ENCODE measurements at places on chromosomes 5 and 9. TPM values are rescaled to one million over a fixed set of nuclear protein-coding genes. Genes with fewer than 3 reads are reported as not detected.

DNA sequence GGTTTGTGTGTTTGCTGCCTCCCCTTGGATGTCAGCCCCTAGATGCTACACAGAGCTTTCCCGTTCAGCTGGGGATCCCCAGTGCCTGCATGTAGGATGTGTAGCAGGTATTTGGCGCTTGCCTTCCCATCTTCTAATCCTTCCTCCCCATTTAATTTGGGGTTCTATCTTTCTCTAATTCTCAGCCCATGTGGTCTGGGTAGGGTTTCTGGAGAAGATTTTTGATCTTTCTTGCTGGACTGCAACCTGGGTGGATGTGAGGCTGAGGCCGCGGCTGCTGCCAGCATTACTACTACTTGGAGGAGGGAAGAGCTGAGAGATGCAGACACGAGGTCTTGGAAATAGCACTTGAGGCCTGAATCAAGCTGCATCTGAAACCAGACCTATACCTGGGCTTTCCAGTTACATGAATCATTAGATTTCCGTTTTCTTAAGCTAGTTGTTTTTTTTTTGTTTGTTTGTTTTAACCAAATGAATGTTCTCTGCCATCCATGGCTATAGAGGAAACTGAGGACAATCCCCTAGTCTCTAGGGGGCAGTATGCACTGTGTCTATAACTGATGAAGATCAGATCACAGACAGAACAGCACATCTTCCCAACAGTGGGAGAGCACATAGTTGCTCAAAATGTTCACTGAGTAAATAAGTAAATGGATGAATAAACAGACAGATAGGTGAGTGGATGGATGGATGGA lies 178.6 kb downstream of the FGF18 start:
- no peak for DNase-seq

GRCh38 chr5:174310243-174310642 lies 264.7 kb downstream of the NSG2 start:
- DNase-seq: no peak

DNA sequence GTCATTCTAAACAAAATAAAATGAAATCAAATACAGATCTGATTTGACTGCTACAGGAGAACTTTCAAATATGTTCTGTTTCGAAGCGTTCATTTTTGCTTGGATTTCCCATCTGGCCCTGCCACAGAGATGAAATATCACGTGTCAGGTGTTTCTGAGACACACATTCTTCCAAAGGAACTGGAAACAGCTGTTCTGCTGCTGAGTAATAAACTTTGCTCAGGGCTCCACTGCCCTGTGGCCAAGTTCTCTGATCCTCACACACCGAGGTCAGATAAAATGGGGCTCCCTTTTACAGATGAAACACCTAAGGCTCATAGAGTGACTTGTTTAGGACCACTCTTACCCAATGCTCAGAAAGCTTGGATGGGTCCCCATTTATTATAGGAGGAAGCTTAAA lies 42.5 kb downstream of the FRMPD1 start:
- no peak for DNase-seq

- DNase-seq: no peak
These were observed 78.4 kb downstream of the INSYN2B start for GRCh38 chr5:169901896-169902295.

- DNase-seq: no peak
These were observed 453.9 kb downstream of the KDM4C start for GRCh38 chr9:7211657-7212056.

GRCh38 chr9:2621722-2622460 lies at the start of gene VLDLR:
TSS of gene VLDLR (plus strand) at chr9:2621787. CDS start at chr9:2622190, 403 bp downstream.
- DNase-seq: no peak

Gene LMX1B
- total RNA-seq: 1.2 TPM

Gene NTRK2
- 35.3 TPM for total RNA-seq

Gene DMRTA1
- total RNA-seq: 0.79 TPM

Gene PITX1
- 1.1 TPM for total RNA-seq
